ENCODE measurements at places on chromosomes 12 and 14. TPM values are rescaled to one million over a fixed set of nuclear protein-coding genes. Genes with fewer than 3 reads are reported as not detected.

ADCY6 gene
- 24.9 TPM for total RNA-seq

RNF212B gene
- total RNA-seq: not detected

DNA sequence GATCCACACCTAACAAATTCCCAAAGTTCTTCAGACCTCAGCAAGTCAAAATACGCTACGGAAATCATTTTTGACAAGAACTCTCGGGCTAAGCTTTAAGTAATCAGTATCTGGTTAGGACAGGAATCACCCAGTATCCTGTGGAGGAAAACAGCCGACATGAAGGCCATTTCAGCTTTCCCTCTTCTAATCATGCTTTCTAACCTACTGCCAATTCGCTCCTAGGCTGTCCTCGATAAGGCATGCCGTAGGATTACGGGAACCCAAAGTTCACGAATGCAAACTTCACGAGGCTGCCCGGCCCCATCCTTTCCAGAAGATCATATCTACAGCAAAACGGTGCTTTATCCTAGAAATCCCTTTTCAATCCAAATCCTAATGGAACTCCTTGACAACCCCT is 81.8 kb upstream of the PTPRB start:
- DNase-seq: no peak

GRCh38 chr12:105409801-105410471 is 79.4 kb downstream of the C12orf75 start:
- no peak for DNase-seq

ADAMTS20 gene
- not detected for total RNA-seq

LRTM2 gene
- total RNA-seq: 0.07 TPM

DNA sequence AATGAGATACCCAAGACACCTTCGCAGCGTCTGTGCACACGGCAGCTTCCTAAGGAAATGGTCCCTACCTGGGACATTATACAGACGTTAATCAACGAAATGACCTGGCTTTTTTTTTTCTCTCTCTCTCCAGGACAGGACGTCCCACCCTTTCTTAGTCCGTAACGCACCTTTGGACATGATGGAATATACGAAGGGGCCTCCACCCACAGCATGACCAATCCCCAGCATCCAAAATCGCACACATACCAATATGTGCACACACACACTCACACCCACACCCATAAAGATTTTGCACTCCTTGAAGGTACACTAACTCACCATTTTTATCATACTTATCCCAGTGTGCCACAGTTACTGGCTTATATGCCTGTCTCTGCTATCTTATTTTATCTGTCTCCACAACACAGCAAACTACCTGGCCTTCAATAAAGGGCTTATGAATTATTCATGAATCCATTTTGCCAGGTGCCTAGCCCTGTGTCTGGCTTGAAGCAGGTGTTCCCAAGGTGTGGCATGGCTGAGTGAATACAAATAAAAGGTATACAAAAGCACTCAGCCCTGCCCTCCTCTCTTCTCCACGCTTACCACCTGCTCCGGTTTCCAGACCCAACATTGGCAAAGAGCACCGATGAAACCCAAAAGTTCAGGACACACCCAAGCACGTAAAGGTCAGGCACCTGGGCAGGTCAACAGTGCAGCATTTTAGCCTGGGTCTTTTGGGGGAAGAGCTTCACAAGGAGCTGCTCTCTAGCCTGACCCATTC is 2.2 kb downstream of the SCNN1A start:
- peak; percentile 65 for DNase-seq
